ENCODE measurements at places on chromosomes 12 and 14. TPM values are rescaled to one million over a fixed set of nuclear protein-coding genes. Genes with fewer than 3 reads are reported as not detected.

DNA sequence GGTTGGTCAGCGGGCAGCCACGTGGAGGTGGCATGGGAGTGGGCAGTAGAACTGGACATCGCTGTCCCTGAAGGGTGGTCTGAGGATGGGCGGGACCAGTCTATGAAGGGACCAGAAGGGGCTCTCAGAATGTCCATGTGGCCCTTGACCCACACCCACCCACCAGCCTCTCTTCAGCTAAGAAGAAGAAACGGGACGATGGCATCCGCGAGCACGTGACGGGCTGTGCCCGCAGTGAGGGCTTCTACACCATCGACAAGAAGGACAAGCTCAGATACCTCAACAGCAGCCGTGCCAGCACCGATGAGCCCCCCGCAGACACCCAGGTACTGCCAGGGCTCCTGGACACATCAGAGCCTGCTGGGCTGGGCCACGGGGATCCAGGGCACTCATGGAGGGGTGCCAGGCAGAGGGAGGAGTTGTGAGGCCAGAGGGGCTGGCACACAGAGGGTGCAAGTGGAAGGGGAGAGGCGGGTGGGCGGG lies 21.3 kb downstream of the SETD1B start:
- no peaks in the 10 kb centered on the region for H3K4me1 ChIP-seq
- no peaks in the 10 kb centered on the region for H3K27me3 ChIP-seq
- H3K27ac ChIP-seq: no peak overlapping the region
- peaks cover 23% of the 10 kb centered on the region for H3K36me3 ChIP-seq

GARIN6 gene
- not detected for total RNA-seq

C12orf57 gene
- total RNA-seq: 192 TPM

GRCh38 chr14:95409477-95410272 lies 90.0 kb upstream of the CLMN start:
- H3K4me3 ChIP-seq: no peak overlapping the region
- H3K27ac ChIP-seq: no peak overlapping the region
- H3K27me3 ChIP-seq: no peaks in the 10 kb centered on the region

ERP29 gene
- total RNA-seq: 102 TPM

JAG2 gene
- total RNA-seq: 0.19 TPM

- no peak overlapping the region for H3K27ac ChIP-seq
- no peak overlapping the region for H3K4me3 ChIP-seq
- H3K36me3 ChIP-seq: no peaks in the 10 kb centered on the region
- H3K4me1 ChIP-seq: no peaks in the 10 kb centered on the region
- H3K27me3 ChIP-seq: no peaks in the 10 kb centered on the region
These were observed 9.1 kb upstream of the KIF21A start for GRCh38 chr12:39451977-39452376.

DNA sequence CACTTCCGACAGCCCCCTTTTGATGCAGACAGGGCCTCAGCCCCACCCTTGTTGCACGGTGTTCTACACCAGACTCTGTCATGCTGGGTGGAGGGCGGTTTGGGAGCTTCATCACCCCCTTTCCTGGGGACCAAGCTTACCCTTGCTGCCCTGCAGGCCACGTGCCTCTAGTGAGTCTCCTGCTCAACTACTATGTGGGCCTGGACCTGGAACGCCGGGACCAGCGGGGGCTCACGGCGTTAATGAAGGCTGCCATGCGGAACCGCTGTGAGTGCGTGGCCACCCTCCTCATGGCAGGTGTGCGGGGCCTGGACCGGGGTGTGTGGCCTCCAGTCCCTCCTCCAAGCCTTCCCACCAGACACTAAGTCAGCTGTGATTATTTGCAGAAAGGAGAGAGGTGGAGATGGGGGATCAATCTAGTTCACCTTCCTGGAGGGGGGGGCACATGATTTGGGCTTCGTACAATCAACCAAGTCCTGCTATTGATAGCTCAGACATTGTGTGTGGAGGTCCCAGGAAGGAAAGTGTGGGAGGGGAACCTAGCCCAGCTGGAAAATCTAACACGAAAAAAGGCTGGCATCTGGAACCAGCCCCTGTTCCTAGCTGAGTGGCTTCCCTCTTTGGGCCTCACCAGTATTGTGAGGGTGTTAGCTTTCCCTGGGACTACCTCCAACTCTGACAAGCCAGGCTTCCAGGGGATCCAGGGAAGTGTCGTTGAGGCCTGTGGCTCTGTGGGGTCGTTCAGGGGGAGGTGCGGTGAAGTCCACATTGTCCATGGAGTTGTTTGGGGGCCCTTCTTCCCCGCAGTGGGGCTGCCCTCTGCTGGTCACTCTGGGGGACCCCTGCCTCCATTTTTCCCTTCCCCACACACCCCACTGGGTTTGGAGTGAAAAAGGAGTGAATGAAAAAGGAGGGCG lies 1.6 kb downstream of the ANKRD33 start:
- H3K36me3 ChIP-seq: no peaks in the 10 kb centered on the region
- no peak overlapping the region for H3K4me3 ChIP-seq
- no peaks in the 10 kb centered on the region for H3K4me1 ChIP-seq
- no peaks in the 10 kb centered on the region for H3K27me3 ChIP-seq

DNA sequence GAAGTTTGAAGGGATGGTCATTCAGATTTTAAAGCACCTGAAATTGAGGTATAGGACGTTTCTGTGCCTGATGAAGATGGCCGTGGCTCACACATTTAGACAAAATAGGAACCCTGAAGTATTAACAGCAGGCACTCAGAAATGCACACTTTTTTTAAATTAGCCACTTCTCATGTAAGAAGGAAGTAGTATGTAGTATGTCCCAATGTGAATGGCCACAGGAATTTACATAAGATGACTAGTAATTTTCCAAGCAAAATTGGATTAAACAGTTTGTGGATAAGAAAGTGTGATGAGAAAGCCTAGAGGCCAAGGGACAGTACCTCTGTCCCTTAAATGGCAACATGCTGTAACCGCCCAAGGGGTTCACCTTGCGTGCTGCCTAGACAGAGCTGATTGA lies 1.8 kb upstream of the MIS18BP1 start:
- H3K27me3 ChIP-seq: no peaks in the 10 kb centered on the region
- H3K36me3 ChIP-seq: no peaks in the 10 kb centered on the region
- DNase-seq: no peak
- no peaks in the 10 kb centered on the region for H3K4me1 ChIP-seq
- no peak overlapping the region for H3K4me3 ChIP-seq
- no peak overlapping the region for H3K27ac ChIP-seq

KCNA5 gene
- 0.29 TPM for total RNA-seq

ENO2 gene
- total RNA-seq: 65.5 TPM

GRCh38 chr14:49977126-49977841 lies 84.4 kb downstream of the ARF6 start:
- H3K36me3 ChIP-seq: no peaks in the 10 kb centered on the region
- peak overlapping the region; percentile 7 for H3K4me3 ChIP-seq
- no peak for DNase-seq
- H3K4me1 ChIP-seq: peaks cover 33% of the 10 kb centered on the region

- no peak overlapping the region for H3K4me3 ChIP-seq
- no peaks in the 10 kb centered on the region for H3K27me3 ChIP-seq
- H3K27ac ChIP-seq: no peak overlapping the region
- DNase-seq: no peak
These were observed 35.4 kb upstream of the APPL2 start for GRCh38 chr12:105271364-105271763.

FAM222A gene
- total RNA-seq: 0.37 TPM

TPH2 gene
- not detected for total RNA-seq

DNA sequence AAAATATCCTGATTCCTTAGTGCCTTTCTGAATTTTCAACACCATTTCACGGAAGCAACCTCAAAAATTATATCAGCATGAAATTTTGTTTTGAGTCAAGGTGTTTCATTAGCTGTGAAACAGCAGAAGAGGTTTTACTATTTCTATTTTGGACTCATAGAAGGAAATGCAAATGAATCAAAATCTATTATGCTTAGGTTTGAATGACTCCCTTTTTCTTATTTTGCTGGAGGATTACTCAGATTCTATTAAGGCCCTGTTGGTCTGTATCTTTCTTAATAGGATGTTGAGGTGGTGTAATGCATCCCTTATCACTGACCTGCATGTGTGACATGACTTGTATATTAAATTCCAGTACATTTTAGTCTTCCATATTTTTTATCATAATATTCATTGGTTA lies 165.8 kb downstream of the TMTC2 start:
- peaks cover 3% of the 10 kb centered on the region for H3K36me3 ChIP-seq
- H3K4me3 ChIP-seq: no peak overlapping the region
- H3K4me1 ChIP-seq: no peaks in the 10 kb centered on the region
- DNase-seq: no peak
- H3K27ac ChIP-seq: no peak overlapping the region
- no peaks in the 10 kb centered on the region for H3K27me3 ChIP-seq

DNA sequence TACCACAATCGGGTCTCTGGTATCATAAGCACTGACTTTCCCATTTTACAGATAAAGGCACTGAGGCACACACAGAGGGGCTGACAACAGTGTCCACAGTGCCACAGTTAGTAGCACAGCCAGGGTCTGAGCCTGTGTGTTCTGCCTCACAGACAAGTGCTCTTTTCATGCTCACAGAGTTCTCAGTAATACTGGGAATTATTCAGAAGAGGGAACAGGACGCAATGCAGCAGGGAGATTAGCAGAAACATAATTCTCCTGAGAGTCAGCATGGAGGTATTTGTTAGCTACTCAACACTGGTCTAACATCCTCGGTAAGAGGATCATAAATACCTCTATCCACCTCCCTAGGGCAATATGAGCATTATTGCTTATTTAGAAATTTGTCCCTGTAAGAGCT lies 219.3 kb upstream of the EEA1 start:
- no peaks in the 10 kb centered on the region for H3K27me3 ChIP-seq
- no peaks in the 10 kb centered on the region for H3K36me3 ChIP-seq
- no peak overlapping the region for H3K27ac ChIP-seq
- H3K4me1 ChIP-seq: no peaks in the 10 kb centered on the region
- DNase-seq: no peak
- H3K4me3 ChIP-seq: no peak overlapping the region

All from GM12878 (cell line).